ENCODE measurements at places on chromosomes 2 and 18. TPM values are rescaled to one million over a fixed set of nuclear protein-coding genes. Genes with fewer than 3 reads are reported as not detected.

Gene REEP1
- total RNA-seq, result 0.19 TPM

Gene DAPL1
- total RNA-seq, result not detected

Gene CCDC74A
- total RNA-seq, result 2.3 TPM

Gene ALK
- total RNA-seq, result not detected

Gene NEU2
- total RNA-seq, result not detected

Gene NOL4
- total RNA-seq, result not detected

Gene SCTR
- total RNA-seq, result not detected

Gene HOXD12
- total RNA-seq, result not detected

Gene LYPD1
- not detected for total RNA-seq

Gene KIAA2012
- not detected for total RNA-seq

Gene IL18RAP
- 15.0 TPM for total RNA-seq

Gene ARHGAP15
- 56.2 TPM for total RNA-seq

Gene ERMN
- total RNA-seq, result 1.4 TPM

Gene LMAN2L
- total RNA-seq, result 6.5 TPM

Gene TRIM54
- 0.47 TPM for total RNA-seq

Gene DNAH7
- total RNA-seq, result not detected

Gene EPHA4
- total RNA-seq, result 0.31 TPM

Gene NCKAP5
- total RNA-seq, result not detected

Gene TTN
- 2.8 TPM for total RNA-seq

Gene ANO7
- total RNA-seq, result 3.5 TPM

Gene SIGLEC15
- total RNA-seq, result not detected

Gene TLX2
- total RNA-seq, result 0.54 TPM

Gene ABCG8
- total RNA-seq, result not detected
